Naive thymus-derived CD8-positive, alpha-beta T cell (primary cell): ENCODE measurements at places on chromosomes 16 and 17.
A peak's percentile ranks its signal among the peaks of the same experiment; 100 is the strongest.

GRCh38 chr16:74757349-74757748 is 17.3 kb downstream of the FA2H start:
- DNase-seq: no peak

DNA sequence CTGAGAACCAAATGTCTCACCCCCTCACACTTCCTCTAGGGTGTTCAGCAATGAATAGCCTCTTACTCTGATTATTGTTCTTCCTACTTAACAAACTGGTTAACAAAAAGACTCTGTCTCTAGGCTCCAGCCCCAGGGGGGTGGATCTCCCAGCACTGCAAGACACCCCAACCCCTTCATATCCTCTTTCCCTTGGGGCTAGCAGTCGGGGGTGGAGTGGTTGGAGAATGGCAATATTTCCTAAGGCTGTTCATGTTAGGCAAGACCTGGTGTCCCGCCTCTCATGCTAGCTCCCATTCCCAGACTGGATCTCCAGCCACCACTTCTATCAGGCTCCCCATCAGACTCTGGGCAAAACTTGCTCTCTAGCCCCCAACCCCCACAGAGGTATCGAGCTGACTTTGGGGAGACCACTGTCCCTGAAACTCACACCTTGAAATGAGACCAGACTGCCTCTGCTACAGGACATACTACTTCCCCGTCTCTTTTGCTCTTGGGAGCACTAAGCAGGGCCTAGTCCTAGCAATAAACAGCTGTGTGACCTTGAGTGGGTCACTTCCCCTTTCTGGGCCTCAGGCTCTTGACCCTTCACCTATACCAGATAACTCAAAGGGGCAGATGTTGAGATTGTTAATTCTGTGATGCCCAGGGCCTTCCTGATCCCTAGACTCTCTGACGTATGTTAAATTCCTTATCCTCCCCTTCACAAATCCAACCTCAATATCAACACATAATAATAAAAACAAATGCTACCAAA is 2.4 kb downstream of the SLC25A35 start:
- no peak for DNase-seq

DNA sequence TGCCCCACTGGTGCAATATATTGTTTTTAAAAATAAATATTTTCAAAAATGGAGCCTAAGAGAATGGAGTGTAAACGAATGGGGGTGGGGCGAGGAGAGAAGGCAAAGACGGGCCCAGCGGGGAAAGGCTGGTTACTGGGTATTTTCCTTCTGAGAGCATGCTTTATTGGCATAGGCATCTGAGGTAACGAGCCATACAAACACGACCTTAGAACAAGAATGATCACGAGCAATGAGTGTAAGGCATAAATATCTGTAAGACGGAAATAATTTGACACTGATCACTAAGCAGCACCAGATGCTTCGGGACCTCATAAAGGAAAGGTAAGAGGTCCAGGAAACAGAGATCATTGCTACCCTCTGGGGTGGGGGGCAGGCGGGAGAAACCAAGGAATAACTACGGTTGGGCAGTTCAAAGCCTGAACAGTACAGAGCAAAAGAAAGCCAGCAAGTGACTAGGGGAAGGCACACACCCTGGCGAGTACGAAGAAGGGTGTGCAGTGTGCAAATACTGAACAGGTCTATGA is 959 bp downstream of the SSH2 start:
- DNase-seq: peak; percentile 11

DNA sequence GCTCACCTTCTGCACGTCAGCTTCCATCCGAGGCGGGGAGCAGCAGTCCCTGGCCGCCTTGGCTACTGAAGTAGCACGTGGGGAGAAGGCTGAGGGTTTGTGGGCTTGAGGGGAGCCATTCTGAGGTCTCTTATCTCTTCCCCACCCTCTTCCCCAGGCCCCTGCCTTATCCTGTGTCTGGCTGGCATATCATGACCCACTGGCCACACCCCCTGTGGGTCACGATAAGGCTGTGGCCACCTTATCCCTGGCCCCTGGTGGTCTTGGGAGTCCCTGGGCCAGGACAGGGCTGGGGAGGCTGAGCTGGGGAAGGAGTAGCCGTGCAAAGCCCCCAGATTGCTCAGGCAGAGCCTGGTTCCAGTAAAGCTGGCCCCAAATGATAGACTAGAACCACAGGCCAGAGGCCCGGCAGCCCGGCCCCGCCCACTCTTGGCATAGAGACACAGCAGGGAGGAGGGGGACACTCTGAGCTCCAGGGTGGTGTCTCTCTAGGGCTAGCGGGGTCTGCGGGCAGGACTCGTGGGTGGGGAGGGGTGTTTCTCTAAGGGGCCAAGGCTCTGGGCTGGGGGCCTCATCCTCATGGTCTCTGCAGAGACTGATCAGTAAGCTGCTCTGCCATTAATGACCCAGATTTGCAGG is 7.6 kb downstream of the SPNS2 start:
- no peak for DNase-seq

DNA sequence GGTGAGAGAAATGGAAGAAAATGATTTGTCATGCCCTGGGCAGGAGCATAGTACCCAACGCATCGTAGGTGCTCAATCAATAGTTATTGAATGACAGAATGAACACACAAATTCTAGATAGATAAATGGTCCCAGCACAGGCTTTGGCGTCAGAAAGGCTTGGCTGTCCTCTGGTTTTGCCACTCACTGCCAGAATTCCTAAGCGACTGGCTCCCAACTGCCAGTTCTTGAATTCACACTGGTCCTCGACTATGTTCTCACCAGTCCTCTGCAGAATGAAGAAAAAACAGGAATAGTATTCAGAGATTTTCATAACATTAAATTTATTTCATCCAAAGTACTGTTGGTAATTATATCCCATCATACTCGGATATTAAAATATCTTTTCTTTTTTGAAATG is 163.1 kb upstream of the NOL11 start:
- no peak for DNase-seq

DNA sequence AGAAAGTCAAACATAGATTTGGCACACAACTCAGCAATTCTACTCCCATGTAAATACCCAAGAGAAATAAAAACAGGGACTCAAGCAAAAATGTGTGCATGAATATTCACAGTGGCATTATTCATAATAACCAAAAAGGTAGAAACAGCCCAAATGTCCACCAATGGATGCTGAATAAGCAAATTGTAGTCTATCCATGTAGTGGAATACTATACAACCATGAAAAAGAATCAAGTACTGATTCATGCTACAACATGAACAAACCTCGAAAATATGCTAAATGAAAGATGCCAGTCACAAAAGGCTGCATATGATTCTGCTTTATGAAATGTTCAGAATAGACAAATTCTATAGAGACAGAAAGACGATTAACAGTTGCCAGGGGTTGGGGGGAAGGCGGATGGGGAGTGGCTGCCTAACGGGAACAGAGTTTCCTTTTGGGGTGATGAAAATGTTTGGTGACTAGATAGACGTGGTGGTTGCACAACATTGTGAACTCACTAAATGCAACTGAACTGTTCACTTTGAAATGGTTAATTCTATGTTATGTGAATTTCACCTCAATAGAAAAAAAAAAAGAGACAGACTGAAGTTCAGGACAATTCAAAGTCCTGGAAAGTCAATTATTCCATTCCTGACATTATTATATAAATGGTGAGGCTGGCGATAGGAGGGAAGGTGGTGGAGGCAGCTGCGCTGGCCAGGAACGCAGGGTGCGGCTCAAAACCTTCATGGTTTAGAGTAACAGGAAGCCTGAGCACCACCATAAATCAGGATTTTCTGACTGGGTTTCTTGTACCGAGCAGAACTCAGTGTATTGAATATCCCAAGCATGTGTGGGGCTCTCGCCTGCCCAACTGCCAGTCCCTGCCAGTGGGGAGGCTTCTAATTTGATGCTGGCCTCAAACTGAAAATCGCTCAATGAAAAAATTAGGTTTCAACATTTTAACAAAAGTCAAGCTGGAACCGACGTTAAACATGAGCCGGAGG is 300.9 kb downstream of the C16orf95 start:
- no peak for DNase-seq

- DNase-seq: no peak
Observed at GRCh38 chr17:80432350-80432955, 17.5 kb downstream of the ENDOV start.

- no peak for DNase-seq
Observed at GRCh38 chr17:32569171-32570080, 82.6 kb downstream of the CDK5R1 start.

GRCh38 chr17:79664930-79665737 is 54.3 kb upstream of the RBFOX3 start:
- DNase-seq: no peak

DNA sequence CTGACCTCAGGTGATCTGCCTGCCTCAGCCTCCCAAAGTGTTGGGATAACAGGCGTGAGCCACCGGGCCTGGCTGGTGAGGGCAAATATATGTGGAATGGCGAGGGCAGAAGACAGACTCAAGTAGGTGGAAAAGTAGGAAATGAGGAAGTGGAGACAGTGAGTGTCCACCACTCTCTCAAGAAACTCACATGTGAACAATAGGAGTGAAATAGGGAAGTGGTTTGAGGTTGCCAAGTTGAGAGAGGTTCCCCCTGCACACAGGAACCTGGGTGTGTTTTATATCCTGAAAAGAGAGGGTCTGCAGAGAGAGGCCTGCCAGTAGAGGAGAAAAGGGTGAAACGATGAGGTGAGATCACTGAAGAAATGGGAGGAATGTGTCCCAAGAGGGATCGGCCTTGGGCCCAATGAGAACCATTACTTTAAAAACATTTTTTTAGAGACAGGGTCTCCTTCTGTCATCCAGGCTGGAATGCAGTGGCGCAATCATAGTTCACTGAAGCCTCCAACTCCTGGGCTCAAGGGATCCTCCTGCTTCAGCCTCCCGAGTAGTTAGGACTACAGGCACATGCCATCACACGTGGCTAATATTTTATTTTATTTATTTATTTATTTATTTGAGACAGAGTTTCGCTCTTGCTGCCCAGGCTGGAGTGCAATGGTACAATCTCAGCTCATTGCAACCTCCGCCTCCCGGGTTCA is 17.1 kb upstream of the CORO1A start:
- no peak for DNase-seq

GRCh38 chr17:16288860-16289571 is 64.3 kb downstream of the CENPV start:
- no peak for DNase-seq

DNA sequence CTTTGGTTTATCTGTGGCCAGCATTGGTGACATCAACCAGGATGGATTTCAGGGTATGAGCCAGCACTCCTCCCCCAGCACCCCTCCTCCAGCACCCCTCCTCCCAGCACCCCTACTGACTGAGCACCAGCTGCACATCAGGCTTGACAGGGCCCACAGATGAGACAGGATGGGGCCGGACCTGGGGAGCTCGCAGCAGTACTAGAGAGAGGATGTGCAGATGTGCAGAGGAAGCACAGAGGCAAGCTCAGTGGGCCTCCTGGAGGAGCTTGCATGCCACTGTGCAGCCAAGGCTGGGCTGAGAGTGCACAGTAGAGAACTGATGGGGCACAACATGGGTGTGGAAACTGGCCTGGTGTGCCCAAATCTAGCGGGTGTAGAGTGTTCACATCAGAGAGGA is 16.2 kb downstream of the ITGA3 start:
- no peak for DNase-seq

GRCh38 chr16:76964464-76965154 is 226.4 kb upstream of the MON1B start:
- no peak for DNase-seq

DNA sequence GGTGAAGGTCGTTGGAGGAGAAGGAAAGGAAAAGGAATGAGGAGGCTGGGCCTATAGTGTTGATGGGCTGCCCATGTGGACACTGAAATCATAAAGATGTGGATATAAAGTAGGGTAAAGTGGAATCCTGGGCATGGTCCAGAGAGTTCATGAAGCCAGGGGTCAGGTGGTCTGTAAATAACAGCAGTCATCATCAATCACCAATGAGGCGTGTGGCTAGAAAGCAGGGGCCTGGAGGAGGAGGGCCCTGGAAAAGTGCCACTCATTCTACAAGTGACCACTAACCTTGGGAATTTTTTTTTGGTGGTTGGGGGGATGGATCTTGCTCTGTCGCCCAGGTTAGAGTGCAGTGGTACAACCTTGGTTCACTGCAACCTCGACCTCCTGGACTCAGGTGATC is 115.3 kb upstream of the NOL11 start:
- no peak for DNase-seq

GRCh38 chr16:31496670-31497069 is 11.5 kb downstream of the RUSF1 start:
- no peak for DNase-seq

DNA sequence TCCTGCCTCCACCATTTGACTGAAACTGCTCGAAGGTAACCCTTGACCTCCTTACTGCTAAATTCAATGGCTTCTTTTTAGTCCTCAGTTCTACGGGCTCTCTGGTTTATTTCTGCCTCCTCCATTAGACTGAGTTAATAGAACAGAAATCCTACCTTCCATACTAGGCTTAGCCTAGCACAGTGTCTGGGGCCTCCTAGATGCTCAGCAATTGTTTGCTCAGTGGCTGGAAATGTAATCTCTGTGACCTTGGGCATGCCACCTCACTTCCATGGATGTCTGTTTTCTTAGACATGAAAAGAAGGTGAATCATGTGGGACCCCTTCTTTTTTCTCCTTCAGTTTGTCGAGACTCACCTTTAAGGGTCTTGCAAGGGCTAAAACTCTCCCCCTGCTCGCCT is 19.7 kb downstream of the NXPH3 start:
- no peak for DNase-seq

- DNase-seq: no peak
Observed at GRCh38 chr17:45341533-45342158, 24.8 kb upstream of the MAP3K14 start.

- no peak for DNase-seq
Observed at GRCh38 chr17:4329838-4330237, 36.6 kb downstream of the UBE2G1 start.

GRCh38 chr17:70344386-70345060 is 175.2 kb downstream of the KCNJ2 start:
- no peak for DNase-seq

- no peak for DNase-seq
Observed at GRCh38 chr17:31309556-31309955, 4.3 kb downstream of the EVI2B start.

GRCh38 chr17:72661116-72661944 is 431.2 kb downstream of the SLC39A11 start:
- no peak for DNase-seq

GRCh38 chr17:46943501-46944393 is 20.8 kb downstream of the GOSR2 start:
- no peak for DNase-seq

- DNase-seq: no peak
Observed at GRCh38 chr16:50261707-50262235, 4.6 kb upstream of the ADCY7 start.

GRCh38 chr17:53627511-53627910 is 195.2 kb upstream of the KIF2B start:
- no peak for DNase-seq

GRCh38 chr17:27665549-27665948 is 34.6 kb downstream of the LGALS9 start:
- DNase-seq: no peak
